ENCODE measurements at places on chromosomes 12 and 14.

DNA sequence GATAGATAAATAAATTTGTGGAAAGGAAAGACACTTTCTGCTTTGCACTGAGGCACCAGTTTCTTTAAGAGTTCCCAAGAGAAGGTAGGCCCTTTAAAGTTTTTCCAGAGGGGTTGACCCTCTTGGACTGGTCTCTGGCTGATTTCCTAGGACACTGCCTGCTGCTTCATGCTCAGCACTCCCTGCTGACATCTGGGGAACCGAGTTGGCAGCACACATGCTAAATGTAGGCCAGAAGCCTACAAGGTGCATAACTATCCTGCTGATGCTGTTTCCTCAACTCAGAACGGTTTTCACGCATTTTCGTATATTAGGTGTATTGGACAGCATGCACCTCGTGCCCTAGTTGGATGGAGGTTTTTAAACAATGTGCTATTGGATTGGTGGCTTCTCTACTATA is 887.2 kb upstream of the SEL1L start:
- DNase-seq, result no peak

- DNase-seq, result no peak
These were observed 4.4 kb upstream of the SOCS2 start for GRCh38 chr12:93568091-93568490.

GRCh38 chr12:800401-800800 is 48.0 kb downstream of the WNK1 start:
- no peak for DNase-seq

GRCh38 chr12:52066346-52067080 is 3.3 kb upstream of the ATG101 start:
- DNase-seq, result no peak
